ENCODE measurements at places on chromosomes 5 and 9. TPM values are rescaled to one million over a fixed set of nuclear protein-coding genes. Genes with fewer than 3 reads are reported as not detected.

DNA sequence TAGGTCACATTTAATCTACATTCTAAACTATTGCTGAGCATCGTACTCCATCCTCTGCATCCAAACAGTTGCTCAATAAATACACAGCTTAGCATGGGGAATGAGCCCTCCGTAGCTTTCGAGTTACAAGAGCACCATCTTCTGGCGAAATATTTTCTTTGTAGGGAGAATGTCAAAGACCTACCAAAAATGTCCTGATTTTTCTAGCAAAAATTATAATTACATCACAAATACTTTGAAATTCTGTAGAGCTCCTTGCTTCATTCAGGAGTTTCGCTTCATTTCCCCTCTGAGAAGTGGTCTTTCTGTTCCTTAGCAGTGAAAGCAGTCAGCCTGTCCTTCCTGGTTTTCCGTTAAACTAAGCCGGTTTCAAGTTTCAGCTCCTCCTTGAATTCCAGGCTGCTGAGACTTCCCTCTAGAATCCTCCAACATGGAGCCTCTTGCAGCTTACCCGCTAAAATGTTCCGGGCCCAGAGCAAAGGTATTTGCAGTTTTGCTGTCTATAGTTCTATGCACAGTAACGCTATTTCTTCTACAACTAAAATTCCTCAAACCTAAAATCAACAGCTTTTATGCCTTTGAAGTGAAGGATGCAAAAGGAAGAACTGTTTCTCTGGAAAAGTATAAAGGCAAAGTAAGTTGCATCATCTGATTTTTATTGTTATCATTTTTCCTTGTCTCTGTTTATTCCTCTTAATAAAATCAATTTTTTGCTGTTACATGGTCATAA is at the start of gene GPX8:
GPX8 (plus strand) TSS at position 409 of the 730 bp plus-strand sequence; CDS start at position 431, 22 bp downstream.
- no peaks in the 10 kb centered on the region for H3K4me1 ChIP-seq
- H3K27me3 ChIP-seq: no peaks in the 10 kb centered on the region
- peak; percentile 40 for DNase-seq
- peak within 1 kb of the TSS; percentile 32 for H3K4me3 ChIP-seq

GRCh38 chr5:101678481-101679193 is 617.4 kb downstream of the SLCO4C1 start:
- H3K27me3 ChIP-seq: no peaks in the 10 kb centered on the region
- no peak overlapping the region for H3K4me3 ChIP-seq
- H3K36me3 ChIP-seq: no peaks in the 10 kb centered on the region
- no peak overlapping the region for H3K27ac ChIP-seq
- peak; percentile 83 for DNase-seq

DNA sequence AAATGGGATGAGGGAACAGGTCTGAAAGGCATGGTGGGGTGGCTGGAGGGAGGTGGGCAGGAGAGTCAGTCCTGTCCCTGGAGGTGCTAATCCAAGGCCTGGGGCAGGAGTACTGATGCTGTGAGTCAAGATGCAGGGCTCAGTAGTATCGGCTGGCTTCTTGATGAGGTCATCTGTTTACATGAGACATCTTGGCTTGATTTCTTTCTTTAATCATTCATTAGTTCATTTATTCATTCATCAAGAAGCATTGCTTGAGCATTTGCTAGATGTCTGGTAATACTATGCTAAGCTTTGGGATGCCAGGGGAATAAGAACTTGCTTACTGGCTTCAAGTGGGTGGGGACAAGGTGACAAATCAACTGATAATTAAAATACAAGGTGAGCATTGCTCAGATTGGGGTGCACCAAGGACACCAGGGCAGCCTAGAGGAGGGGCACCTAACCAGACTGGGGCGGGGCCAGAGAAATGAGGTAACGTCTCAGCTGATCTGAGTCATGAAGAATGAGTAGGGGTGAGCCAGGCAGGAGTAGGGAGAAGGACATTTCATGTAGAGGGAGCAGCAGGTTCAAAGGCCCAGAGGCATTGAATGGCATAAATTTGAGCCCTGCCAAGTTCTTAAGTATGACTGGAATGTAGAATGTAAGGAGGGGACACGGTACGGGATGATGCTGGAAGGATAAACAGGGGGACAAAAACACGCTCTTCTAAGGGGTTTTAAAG is 88.8 kb downstream of the EGFLAM start:
- no peak for DNase-seq
- H3K27me3 ChIP-seq: no peaks in the 10 kb centered on the region
- no peaks in the 10 kb centered on the region for H3K36me3 ChIP-seq

EPB41L4A gene
- total RNA-seq: 10.6 TPM

- H3K36me3 ChIP-seq: no peaks in the 10 kb centered on the region
- H3K4me3 ChIP-seq: no peak overlapping the region
- no peak overlapping the region for H3K27ac ChIP-seq
Measured at GRCh38 chr5:134451936-134452505, 40.3 kb upstream of the CDKN2AIPNL start.

GRCh38 chr5:83785176-83785668 is 64.6 kb upstream of the HAPLN1 start:
- H3K36me3 ChIP-seq: no peaks in the 10 kb centered on the region
- H3K4me1 ChIP-seq: no peaks in the 10 kb centered on the region
- no peaks in the 10 kb centered on the region for H3K27me3 ChIP-seq
- DNase-seq: no peak
- no peak overlapping the region for H3K27ac ChIP-seq

FBP1 gene
- 8.6 TPM for total RNA-seq

- no peaks in the 10 kb centered on the region for H3K4me1 ChIP-seq
- H3K4me3 ChIP-seq: no peak overlapping the region
- DNase-seq: no peak
- no peak overlapping the region for H3K27ac ChIP-seq
- no peaks in the 10 kb centered on the region for H3K36me3 ChIP-seq
Measured at GRCh38 chr9:92798358-92798757, 33.7 kb upstream of the BICD2 start.

DPH7 gene
- 61.5 TPM for total RNA-seq

- H3K27me3 ChIP-seq: no peaks in the 10 kb centered on the region
- no peak overlapping the region for H3K4me3 ChIP-seq
- no peak for DNase-seq
- no peaks in the 10 kb centered on the region for H3K4me1 ChIP-seq
- no peak overlapping the region for H3K27ac ChIP-seq
Measured at GRCh38 chr5:116379306-116379705, 195.3 kb downstream of the SEMA6A start.

PPIP5K2 gene
- 40.0 TPM for total RNA-seq

GRCh38 chr5:32503261-32503660 is 58.7 kb upstream of the ZFR start:
- no peak for DNase-seq
- peaks cover 33% of the 10 kb centered on the region for H3K4me1 ChIP-seq
- H3K27ac ChIP-seq: no peak overlapping the region

- H3K4me3 ChIP-seq: no peak overlapping the region
- no peaks in the 10 kb centered on the region for H3K36me3 ChIP-seq
- no peak overlapping the region for H3K27ac ChIP-seq
Measured at GRCh38 chr5:59354811-59355210, 538.7 kb downstream of the PDE4D start.

DNA sequence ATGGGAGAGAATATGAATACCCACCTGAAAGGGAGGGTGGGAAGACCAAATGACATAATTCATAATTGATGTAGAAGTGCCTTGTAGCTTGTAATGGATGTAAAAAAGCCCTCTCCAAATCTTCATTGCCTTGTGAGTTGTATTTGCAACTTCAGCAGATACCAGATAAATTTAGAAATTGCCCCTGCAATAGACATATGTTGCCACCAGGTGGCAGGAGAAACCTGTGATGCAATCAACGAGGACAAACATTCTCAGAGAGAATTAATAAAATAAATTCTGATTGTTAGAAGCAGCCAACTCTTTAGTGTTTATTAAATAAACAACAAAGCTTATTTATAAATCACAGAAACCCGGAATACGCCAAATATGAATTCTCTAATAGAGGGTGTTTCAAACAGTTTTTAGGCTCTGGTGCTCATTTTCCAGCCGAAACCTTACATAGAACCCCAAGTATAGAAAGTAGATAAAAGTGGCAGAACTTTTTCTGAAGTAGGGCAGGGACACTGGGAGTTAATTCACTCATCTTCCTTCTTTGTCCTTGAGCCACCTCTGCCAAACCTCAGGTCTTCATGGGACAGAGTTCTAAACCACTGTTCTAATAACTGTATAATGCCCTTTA is 147.8 kb downstream of the TMEM38B start:
- no peak overlapping the region for H3K4me3 ChIP-seq
- no peak for DNase-seq
- no peaks in the 10 kb centered on the region for H3K27me3 ChIP-seq
- H3K27ac ChIP-seq: no peak overlapping the region

- no peaks in the 10 kb centered on the region for H3K27me3 ChIP-seq
- H3K4me1 ChIP-seq: no peaks in the 10 kb centered on the region
- no peak for DNase-seq
- no peak overlapping the region for H3K27ac ChIP-seq
- no peaks in the 10 kb centered on the region for H3K36me3 ChIP-seq
Measured at GRCh38 chr9:82153032-82153431, 164.5 kb downstream of the SPATA31D1 start.

DNA sequence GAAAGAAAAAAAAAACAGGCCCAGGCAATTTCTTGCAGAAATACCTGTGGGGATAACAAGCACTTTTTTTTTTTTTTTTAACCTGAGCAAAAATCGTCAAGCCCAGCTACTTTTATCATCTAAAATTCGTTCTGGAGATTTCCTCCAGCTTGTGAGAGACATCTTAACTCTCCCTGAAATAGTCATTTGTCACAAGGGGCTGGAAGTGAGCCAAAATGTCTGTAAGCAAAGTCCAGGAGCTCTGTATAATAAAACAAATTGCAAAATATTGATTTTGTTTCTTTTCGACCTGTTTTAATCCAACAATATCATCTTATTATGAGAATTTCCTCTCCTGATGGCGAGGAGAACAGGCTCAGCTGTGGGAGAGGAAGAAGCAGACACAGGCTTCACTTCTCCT is 168.4 kb downstream of the TTLL11 start:
- no peak overlapping the region for H3K27ac ChIP-seq
- H3K36me3 ChIP-seq: no peaks in the 10 kb centered on the region
- DNase-seq: no peak
- H3K4me1 ChIP-seq: no peaks in the 10 kb centered on the region
- H3K4me3 ChIP-seq: no peak overlapping the region

- no peaks in the 10 kb centered on the region for H3K27me3 ChIP-seq
- no peak overlapping the region for H3K4me3 ChIP-seq
- no peaks in the 10 kb centered on the region for H3K36me3 ChIP-seq
- H3K4me1 ChIP-seq: no peaks in the 10 kb centered on the region
Measured at GRCh38 chr5:89270901-89271300, 387.9 kb upstream of the MEF2C start.

SMIM33 gene
- total RNA-seq: not detected

Measured in tibial nerve (tissue), 4 donors.